Endothelial cell of umbilical vein (primary cell): ENCODE measurements at places on chromosomes 12 and 14.

DNA sequence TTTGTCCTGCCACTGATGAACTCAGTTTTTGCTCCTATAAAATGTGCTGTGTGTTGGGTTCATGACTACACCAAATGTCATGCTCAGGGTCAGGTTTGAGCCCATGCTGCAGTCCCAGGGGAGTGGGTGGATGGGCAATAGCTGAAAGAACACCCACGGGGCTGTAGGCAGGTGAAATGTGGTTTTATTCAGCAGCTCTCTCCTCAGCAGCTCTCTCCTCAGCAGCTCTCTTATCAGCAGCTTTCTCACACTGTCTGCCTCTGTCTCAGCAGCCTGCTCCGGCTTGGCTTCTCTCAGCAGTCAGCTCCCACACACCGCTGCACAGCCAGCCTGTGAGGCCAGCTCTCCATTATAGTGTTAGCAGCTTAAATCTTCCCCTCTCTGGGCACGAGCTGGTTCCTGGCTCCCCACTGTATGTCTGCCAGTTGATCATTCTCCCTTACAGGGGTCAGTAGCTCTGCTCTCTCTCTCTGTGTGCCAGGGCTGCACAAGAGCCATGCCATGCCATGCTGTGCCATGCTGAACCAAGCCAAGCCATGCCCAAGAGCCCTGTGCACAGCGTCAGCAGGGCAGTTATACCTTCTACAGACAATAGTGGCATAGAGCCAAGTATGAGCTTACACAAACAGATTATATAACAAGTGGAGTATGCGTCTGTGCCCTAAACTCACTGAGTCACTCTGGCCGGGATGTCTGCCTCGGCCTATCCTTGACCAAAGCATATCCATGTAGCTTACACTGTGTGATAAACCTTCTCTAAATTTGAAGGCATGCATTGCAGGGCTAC lies 303.3 kb upstream of the TMPO start:
- H3K4me3 ChIP-seq = no peak overlapping the region
- H3K27ac ChIP-seq = no peak overlapping the region
- no peaks in the 10 kb centered on the region for H3K4me1 ChIP-seq
- no peaks in the 10 kb centered on the region for H3K27me3 ChIP-seq
- peak; percentile 35 for DNase-seq

GRCh38 chr14:61174441-61174891 lies 106.7 kb downstream of the TMEM30B start:
- no peak overlapping the region for H3K4me3 ChIP-seq
- no peak overlapping the region for H3K27ac ChIP-seq
- peaks cover 21% of the 10 kb centered on the region for H3K4me1 ChIP-seq
- H3K36me3 ChIP-seq = no peaks in the 10 kb centered on the region
- DNase-seq = no peak

DNA sequence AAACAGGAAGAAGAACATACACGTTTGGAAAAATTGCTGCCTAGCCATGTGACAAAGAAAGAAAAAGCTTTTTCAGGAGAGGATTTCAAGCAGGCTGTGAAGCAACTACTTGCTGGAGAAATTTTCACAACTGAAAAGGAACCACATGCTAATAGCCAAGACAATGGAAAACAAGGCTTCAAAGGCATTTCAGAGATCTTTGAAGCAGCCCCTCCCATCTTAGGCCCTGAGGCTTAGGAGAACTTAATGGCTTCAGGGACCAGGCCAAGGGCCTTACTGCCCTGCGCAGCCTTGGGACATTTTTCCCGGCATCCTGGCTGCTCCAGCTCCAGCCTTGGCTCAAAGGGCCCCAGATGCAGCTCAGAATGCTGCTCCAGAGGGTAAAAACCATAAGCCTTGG lies 255.9 kb upstream of the ARID2 start:
- no peak overlapping the region for H3K27ac ChIP-seq
- no peaks in the 10 kb centered on the region for H3K36me3 ChIP-seq
- H3K4me3 ChIP-seq = no peak overlapping the region
- peaks cover 17% of the 10 kb centered on the region for H3K27me3 ChIP-seq
- DNase-seq = no peak
- no peaks in the 10 kb centered on the region for H3K4me1 ChIP-seq

GRCh38 chr12:8822298-8822697 lies at the start of gene A2ML1:
A2ML1 (plus strand) TSS chr12:8822621; CDS start chr12:8822652, 31 bp downstream.
- no peak for DNase-seq
- no peaks in the 10 kb centered on the region for H3K4me1 ChIP-seq
- H3K4me3 ChIP-seq = no peak within 1 kb of the TSS
- peaks cover 1% of the 10 kb centered on the region for H3K27me3 ChIP-seq

- H3K36me3 ChIP-seq = peaks cover 24% of the 10 kb centered on the region
- no peak for DNase-seq
- H3K4me1 ChIP-seq = peaks cover 32% of the 10 kb centered on the region
- no peaks in the 10 kb centered on the region for H3K27me3 ChIP-seq
These were observed 615 bp downstream of the TARBP2 start for GRCh38 chr12:53501615-53502181.

DNA sequence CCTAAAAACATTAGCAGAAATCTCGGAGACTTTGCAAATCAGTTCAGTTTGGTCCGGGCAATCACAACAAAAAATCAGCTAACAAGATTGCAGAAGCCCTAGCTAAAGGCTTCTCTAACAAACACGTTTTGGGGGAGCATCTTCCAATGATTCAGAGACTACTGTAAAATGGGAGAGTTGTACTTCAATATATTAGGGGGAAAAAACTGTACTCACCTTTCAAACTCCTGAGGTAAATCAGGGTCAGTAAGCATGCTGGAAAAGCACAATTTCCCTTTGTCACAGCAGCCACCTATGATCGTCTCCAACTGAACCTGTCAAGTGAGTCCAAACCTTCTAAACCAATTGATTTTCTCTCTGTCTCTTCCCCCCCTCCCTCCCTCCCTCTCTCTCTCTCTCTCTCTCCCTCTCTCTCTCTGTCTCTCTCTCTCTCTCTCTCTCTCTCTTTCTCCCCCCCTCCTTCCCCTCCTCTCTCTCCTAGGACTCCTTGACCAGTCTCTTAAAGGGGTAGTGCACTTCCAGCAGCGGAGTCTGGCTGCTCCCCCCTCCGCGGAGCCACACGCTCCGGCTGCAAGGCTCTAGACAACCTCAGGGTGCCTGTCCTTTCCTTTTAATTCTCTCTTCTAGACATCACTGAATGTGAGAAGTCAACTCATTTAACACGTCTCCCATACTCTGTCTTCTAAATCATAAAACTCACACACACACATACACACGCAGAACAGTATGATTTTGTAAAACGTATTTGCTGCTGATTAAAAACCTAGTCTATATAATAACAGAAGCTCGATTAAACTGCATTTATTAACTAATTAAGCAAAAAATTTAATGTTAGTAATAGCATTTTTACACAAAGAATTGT lies at the start of gene SOX5:
Gene SOX5 (minus strand): TSS at position 323 of the 862 bp plus-strand sequence. CDS start 69 bp downstream, at position 254.
- peak within 1 kb of the TSS; percentile 36 for H3K4me3 ChIP-seq
- no peaks in the 10 kb centered on the region for H3K36me3 ChIP-seq
- DNase-seq = peak; percentile 49
- peaks cover 6% of the 10 kb centered on the region for H3K4me1 ChIP-seq

GRCh38 chr12:8709124-8709830 lies 11.5 kb downstream of the RIMKLB start:
- peak; percentile 60 for DNase-seq
- H3K4me3 ChIP-seq = no peak overlapping the region
- H3K36me3 ChIP-seq = peaks cover 2% of the 10 kb centered on the region
- peaks cover 22% of the 10 kb centered on the region for H3K4me1 ChIP-seq

DNA sequence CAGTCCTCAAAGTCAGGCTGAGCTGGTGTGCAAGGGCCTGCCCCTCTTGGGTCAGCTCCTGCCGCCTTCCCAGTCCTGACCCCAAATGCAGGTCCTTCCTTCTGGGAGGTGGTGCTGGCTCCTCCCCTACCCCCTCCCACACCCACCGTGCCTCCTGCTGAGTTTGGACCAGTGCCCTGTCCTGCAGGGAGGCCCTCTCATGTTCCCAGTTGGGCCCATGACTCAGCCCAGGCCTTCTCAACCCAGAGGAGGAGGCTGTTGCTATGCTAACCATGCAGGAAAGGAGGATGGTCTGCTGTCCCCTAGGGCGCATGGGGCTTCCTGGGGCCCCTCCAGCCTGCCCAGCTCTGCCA lies 4.4 kb downstream of the ZBTB42 start:
- no peak overlapping the region for H3K4me3 ChIP-seq
- H3K27me3 ChIP-seq = no peaks in the 10 kb centered on the region
- DNase-seq = no peak
- no peaks in the 10 kb centered on the region for H3K36me3 ChIP-seq
